ENCODE measurements at places on chromosomes 1 and 21.

GRCh38 chr1:233373226-233373625 lies 45.7 kb downstream of the MAP3K21 start:
- DNase-seq: no peak

GRCh38 chr21:25462517-25462971 lies 144.7 kb downstream of the MRPL39 start:
- DNase-seq: no peak

DNA sequence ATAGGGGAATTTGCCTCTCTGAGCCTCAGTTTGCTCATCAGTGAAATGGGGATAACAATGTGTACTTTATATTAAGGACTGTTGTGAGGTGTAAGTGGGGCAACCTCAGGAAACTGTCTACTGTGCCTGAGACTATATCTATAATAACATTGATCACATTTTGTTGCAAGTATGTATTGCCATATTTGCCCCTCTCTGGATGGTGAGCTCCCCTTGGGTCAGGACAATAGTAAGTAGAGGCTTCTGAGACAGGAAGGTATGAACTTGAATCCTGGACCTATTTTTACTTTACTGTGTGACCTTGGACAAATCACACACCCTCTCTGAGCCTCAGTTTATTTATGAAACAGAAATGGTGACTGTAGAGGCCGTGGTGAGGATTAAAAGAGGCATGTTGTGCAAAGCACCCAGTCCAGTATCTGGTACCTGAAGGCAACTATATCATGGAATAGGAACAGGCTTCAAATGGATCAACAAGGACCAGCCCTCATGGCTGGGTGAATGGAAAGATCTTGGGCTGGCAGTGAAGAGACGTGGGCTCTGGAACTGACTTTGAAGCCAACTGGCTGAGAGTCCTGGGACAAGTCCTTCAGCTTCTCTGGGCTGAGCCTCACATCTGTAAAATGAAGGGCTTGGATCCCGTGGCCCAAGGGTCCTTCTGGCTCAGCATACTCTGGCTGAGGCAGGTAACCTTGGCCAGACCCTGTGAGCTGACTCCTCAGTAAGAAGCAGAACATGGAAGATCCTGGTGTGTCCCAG lies 35.0 kb upstream of the ID3 start:
- no peak for DNase-seq

DNA sequence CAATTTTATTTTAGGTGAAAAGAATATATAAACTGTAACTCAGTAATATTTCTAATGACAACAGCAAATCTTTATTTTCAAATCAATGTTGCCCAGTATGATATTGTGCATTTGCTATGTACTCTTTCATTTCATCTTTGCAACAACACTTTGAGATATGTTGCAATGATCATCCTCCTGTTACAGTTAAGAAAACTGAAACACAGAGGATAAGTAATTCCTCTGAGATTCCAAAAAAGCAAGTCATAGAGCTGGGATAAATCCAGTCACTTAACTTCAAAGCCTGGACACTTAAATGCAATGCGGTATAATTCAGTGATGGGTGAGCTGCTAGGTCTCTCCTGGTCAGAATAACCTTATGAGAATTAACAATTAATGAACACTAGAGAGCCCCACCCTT lies 48.6 kb upstream of the EXO1 start:
- DNase-seq: no peak
